ENCODE measurements at places on chromosomes 12 and 14.

DNA sequence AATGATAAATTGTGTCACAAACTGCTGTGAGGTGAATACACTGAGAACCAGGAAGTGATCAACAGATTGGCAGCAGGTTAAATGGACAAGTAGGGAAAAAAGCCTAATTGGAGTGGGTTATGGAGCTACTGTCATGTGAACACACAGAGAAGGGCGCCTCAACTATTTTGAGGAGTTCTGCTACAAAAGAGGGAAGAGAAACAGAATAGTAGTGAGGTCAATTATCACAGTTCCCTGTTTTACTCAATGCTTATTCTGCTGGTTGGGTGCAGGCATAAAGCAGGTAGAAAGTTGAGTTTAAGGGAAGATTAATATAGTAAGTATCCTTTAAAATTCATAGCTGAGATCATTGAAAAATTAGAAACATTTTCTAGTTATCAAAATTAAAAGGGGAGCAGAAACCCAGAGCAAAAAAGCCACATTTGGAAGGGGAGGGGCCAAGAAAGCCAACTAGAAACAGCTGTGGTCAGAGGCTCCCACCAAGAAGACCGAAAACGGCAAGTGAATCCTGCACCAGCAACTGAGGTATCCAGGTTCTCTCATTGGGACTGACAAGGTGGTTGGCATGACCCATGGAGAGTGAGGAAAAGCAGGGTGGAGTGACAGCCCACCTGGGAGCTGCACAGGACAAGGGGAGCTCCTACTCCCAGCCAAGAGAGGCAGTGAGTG is 105.7 kb downstream of the ZC3H14 start:
- no peak for DNase-seq

GRCh38 chr12:76108356-76108755 is 23.9 kb upstream of the NAP1L1 start:
- DNase-seq: no peak

GRCh38 chr12:108850854-108851573 is 6.4 kb downstream of the SSH1 start:
- no peak for DNase-seq

GRCh38 chr12:132109741-132110140 is 34.4 kb downstream of the DDX51 start:
- no peak for DNase-seq

DNA sequence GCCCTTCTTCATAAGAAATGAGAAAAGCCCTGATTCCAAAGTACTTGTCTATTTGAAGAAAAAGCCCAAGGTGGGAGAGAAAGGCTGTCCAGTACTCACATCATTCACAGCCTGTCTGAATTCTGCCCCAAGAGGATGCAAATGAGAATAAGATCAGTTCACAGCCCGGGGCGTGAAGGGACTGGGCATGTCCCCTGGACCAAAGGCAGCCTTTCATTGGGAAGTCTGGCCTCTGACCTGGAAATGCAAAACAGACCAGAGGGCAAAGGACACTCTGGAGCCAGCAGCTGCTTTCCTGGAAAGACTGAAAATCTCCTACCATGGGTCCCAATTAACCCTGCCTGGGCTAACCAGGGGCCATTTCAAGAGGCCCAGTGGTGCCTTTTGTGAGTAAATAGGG is 191.2 kb upstream of the PELI2 start:
- DNase-seq: no peak

DNA sequence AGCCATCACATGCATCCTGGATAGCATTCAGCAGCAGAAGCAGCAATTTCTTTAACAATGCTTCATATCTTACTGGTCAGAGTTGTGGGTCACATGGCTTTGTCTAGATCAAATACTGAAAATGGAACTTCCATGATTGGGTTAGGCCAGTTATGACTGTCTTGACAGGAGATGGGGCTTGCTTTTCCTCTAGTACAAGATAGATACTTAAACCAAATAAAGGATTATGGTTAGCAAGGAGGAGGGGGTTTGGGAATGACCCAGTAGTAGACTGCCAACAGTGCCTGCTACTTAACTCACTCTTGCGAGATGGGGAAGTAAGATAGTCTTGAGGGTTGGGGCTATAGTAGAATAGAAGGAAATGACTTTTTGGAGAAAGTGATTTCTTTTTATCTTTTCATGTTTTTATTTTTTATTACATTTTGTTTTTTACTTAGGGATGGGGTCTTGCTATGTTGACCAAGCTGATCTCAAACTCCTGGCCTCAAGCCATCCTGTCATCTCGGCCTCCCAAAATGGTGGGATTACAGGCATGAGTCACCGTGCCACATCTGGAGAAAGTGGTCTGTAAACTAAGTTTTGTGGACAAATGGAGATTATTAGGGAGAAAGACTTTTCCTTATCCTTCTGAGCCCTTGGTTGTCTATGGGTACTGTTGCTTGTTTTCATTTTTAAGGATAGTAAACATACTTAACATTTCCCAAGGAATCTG is 37.6 kb downstream of the WNK1 start:
- no peak for DNase-seq

DNA sequence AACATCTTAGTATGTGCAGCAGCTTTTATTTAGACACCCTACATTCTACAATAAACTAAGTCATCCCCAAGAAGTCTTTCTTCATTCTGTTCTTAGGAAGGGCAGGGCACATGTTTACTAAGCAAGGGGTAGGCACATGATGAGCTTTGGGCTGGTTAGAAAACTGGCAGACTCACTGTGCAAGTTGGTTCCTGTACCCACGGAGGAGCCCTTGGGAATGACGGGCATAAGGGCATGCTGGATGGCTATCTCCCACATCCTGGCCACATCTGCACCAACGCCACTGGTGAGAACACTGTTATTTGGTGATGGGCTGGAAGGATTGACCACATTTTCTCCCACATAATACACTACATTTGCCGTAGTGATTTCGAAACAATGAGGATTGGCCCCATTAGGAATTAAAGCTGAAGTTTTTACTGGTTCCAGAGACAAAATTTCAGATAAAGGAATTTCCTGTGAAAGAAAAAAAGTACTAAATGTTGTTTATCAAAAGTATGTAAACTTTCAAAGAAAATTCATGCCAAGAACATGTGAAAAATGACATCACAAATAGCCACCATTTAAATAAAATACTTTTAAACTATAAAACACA is 297.0 kb downstream of the PRKD1 start:
- DNase-seq: no peak

- no peak for DNase-seq
These were observed 143.3 kb upstream of the BCL2L14 start for GRCh38 chr12:11927286-11927935.

DNA sequence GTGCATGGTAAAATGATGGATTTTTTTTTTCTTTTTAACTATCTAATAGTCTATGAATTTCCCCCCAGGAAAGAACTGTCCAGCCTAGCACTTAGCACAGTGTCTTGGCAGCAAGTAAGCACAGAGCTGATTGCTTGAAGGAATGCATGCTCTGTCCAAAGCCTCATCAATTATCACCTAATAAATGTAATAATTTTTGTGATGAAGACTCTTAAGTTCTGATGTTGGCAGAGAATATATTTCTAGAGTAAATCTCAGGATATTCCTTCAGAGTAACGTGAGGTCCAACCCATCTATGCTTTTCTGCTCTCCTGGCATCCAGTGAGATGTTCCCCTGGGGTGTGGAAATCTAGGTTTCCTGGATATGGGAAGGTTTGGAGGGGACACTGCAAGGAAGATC is 152.4 kb downstream of the TMX1 start:
- DNase-seq: no peak

DNA sequence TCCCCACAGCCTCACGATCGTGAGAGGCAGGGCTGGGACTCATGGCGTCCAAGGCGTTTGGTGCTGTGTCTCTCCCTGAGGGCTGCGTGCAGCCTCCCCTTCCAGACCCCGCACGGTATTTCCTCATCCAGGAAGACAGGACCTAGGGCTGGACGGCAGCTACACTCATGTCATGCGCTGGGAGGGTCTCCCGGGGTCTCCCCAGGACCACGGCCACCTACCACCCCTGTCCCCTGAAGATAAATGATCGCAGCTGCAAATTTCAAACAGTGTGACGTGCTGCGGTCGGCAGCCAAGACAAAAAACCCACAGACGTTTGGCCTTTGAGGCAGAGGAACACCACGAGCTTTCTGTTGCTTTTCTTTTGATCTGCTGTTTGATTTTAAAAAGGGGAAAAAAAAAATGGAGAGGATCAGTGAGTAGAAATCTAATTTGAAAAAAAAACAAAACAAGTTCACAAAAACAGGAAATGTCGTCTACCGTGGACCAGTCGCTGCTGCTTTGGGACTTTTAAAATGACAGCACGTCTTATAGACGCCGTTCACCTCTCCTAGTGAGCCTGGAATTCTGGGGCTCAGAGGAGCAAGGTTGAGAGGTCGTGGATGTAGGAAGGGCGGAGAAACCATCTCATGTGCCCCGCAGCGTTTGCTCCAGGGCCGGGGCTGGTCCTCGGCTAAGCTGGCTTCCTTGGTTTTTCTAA is 237.6 kb downstream of the SLC41A2 start:
- DNase-seq: no peak

GRCh38 chr12:59934486-59934885 is 338.7 kb downstream of the SLC16A7 start:
- DNase-seq: no peak

- no peak for DNase-seq
These were observed 138.5 kb downstream of the ANO2 start for GRCh38 chr12:5806371-5807089.

DNA sequence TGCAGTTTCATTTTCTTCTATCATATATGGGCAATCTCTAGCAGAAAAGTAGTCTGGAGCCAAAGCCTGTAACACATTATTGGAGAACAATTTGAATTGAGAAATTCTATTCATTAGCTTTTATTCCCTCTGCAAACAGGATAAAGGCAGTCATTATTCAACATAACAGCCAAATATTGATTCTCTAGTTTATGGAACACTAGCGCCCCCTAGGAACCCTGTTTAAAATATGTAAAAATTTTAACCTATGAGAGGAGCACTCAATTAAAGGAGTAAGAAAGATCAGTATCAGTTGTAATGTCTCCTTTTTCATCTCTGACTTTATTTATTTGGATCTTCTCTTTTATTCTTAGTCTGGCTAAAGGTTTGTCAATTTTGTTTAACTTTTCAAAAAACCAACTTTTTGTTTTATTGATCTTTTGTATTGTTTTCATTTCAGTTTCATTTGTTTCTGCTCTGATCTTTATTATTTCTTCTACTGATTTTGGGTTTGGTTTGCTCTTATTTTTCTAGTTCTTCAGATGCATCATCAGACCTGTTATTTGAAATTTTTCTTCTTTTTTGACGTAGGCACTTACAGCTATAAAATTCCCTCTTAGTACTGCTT is 4.8 kb upstream of the LMNTD1 start:
- DNase-seq: no peak

GRCh38 chr12:40031965-40032364 is 73.9 kb downstream of the SLC2A13 start:
- no peak for DNase-seq

- DNase-seq: peak; percentile 89
These were observed 198.9 kb downstream of the EPS8 start for GRCh38 chr12:15590180-15590826.

DNA sequence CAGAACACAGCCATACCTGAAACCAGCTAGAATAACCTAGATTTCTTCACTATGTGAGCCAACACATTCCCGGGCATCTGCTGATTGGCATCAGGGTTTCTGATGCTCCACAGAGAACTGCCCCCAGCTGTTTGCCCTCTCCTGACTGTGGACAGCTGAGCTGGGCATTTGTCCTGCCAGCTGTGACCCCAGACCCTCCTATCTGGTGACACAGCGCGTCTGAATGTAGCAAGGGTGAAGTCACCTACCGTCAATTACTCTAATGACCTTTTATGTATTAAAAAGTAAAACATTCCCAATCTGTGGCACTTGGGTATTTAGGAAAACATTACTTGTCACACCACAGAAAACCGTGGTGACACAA is 29.7 kb upstream of the SFSWAP start:
- no peak for DNase-seq

- no peak for DNase-seq
These were observed 1.4 kb downstream of the NFKBIA start for GRCh38 chr14:35403114-35403602.

DNA sequence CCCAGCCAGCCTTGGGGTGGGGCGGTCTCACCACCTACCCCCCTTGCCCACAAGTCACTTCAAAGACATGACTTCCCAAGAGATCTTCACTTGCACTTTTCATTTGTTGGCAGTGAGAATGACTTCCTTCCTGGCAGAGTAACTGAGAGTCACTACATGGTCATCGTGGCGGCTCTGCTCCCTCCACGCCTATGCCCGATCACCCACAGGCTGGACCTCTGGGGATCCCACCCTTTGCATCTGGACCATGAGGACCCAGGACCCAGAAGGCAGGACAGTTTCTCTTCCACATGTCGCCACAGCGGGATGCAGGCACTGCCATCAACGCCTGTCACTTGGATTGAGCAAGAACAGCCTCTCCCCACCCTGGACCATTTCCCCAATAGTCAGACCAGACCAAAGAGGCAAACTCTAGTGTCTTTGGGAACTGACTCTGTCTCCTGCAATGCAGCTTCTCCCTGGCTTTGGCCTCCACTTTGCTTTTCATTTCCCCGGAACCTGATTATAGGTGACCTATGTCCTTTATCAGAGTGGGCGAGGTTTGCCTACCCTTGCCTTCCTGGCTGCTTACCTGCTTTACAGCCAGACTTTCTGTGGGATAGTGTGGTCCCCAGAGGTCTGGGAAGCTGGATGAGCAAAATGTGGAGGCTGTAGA is 3.6 kb downstream of the VDR start:
- DNase-seq: no peak

GRCh38 chr14:74514471-74514941 is 20.9 kb downstream of the ISCA2 start:
- DNase-seq: no peak

- DNase-seq: no peak
These were observed 276.2 kb downstream of the EMP1 start for GRCh38 chr12:13472690-13473089.

DNA sequence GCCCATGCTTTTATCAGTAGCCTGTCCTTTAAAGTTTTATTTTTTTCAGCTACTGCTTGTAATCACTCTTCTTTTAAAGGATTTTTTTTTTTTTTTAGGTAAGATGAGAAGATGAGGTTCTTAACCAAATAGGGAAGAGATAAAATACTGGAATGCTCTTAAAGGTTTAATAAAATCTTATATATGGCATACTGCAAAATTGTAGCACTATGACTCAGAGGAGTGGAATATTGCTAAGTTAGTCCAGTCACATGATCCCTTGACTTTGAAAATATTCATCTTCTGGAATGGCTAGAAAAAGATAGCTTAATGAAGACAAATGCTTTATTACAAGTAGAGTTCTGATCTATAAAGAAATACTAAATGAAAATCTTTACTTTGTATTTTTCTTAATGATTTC is 116.6 kb downstream of the NAV3 start:
- DNase-seq: no peak

GRCh38 chr12:52026263-52026662 is 19.5 kb downstream of the TAMALIN start:
- no peak for DNase-seq
